Epithelial cell of esophagus (primary cell): ENCODE measurements at places on chromosomes 1 and 21.

DNA sequence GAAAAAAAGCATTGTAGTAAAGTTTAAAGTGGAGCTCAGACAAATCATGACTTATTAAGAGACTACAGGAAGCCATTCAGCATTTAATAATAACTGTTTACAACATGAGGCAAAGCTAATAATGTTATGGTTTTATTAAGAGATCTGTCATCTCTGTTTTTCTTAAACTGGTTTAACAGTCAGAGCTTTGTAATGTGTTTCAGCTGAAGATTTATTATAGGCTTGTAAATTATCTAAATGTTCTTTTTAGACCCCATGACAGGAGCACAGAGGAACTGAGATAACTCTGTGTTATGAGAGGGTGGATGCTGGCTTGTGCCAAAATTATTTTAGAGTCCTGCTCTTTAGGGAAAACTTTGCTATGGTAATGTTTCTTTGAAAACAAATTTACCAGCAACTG is 38.0 kb upstream of the RWDD3 start:
- no peak for DNase-seq

DNA sequence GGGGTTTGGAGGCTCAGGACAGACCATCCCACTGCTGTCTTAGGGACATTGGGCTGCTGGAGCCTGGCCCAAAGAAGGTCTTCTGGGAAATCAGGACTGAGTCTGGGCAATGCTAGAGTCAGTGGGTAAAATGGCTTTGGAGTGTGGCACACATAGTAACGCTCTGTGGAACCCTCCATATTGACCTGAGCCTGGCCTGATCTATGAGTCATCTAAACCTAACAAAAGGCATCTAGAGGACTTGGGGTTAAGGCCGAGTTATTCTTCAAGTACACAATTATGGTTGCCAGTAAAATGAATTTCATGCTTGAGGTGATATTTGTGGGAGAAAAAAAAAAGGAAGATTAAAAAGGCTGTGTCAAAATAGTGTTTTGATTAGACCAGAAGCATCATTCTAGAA is 77.7 kb downstream of the ST6GALNAC5 start:
- DNase-seq, result no peak

DNA sequence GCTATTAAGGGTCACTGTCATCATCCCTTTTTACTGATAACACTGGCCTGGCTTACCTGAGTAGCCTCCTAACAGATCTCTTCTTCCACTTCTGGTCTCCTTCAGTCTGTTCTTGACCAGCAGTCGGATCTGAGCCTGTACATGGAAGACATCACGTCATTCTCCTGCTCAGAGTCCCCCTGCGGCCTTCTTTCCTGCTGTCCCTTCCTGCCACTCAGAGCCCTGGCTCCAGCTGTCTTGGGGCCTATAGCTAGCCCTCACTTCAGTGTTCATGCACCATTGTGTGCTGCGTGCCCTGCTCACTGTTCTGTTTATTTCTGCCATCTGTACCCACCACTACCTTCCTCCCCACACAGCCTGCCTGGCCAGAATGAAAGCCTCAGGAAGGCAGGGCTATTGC is 8.4 kb downstream of the ADARB1 start:
- no peak for DNase-seq

- no peak for DNase-seq
Observed at GRCh38 chr1:57345916-57346315, 77.9 kb downstream of the DAB1 start.

DNA sequence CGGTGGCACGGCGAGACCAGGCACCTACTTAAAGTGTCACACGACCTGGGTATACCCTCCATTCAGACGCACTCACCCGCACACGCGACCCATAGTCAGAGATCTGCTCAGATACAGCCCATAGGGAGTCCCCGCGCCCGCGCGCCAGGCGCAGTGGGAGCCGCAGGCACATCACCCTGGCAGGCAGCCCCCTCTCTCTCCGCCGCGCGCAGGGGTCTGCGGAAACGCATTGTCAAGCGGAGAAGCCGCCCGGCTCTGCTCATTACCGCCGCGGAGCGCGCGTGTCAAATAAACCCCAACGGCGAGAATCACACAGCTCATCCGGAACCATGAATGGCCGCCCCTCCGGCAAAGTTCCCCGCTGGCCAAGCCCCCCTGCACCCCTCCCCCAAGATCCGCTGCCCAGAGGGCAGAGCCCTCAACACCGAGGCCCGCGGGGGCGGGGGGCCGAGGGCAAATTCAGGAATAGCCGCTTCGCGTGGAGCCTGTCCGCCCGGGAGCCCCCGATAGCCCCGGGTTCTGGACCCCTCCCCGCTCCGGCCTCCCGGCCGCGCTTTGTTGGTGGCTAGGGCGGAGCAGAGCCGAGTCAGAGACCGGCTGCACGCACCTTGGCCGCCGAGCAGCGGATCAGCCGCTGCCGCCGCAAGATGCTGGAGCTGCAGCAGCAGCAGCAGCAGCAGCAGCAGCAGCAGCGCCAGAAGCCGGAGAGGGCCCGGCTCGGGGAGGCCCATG is 522 bp downstream of the LRP8 start:
- peak; percentile 33 for DNase-seq
